CD4-positive, CD25-positive, alpha-beta regulatory T cell (primary cell): ENCODE measurements at places on chromosomes 1 and 21. TPM values are rescaled to one million over a fixed set of nuclear protein-coding genes. Genes with fewer than 3 reads are reported as not detected.

DNA sequence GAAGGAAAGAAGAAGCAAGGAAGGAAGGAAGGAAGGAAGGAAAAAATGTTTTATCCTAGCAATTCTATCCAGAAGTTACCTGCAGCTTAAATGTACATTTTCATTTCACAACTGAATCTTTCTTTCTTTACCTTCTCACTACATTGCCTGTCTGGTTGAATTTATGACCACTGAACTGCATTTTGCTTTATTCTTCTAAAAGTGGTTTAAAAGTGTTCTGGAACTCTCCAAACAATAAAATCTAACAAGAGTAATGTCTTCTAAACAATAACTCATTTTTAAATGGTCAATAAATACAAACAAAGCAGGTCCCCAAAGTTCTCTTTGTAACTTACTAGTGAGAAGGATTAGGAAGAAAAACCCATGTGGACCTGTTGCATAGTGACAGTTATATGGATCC, 587.5 kb upstream of the NEGR1 start:
- no peaks in the 10 kb centered on the region for H3K4me1 ChIP-seq
- no peak for DNase-seq
- H3K27ac ChIP-seq = no peak overlapping the region
- no peaks in the 10 kb centered on the region for H3K27me3 ChIP-seq

Gene NHLH1
- not detected for polyA plus RNA-seq

Gene GREM2
- polyA plus RNA-seq = not detected

DNA sequence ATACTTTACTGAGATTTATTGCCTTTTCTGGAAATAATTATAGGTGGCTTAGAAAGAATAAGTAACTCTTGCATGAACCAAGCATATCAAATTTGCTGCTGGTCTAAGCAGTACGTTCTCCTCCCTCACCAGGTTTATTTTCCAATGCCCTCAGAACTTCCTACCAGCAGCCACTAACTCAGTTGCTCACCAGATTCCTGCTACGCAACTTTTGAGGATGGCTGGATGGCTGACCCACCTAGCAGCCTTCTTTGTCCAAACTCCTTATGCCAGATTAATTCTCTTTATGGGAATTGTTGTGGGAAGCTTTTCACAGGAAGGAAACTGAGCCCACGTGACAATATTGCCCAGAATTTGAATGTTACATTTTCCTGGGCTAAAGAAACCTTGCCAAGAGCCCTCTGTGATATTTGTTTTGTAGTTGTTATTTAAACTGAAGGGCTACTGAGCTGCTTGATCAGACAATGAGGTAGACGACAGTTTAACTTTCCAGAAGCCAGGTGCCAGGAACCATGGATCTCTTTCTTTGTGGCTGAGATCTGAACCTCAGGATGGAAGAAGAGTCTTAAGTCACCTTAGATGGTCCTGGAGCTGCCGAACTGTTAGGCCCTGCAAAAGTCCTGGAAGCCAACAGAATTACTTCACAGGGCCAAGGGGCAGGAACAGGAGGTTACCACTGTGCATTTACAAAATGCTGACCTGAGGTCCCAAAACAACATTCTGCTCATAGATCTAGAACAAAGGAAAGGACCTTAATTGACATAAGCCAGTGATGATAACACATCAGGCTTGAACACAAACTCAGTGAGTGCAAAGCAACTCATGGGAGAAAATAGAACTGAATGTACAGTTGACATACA, 85.5 kb upstream of the ATP1A1 start:
- H3K4me3 ChIP-seq = no peak overlapping the region
- H3K27ac ChIP-seq = no peak overlapping the region
- DNase-seq = no peak
- peaks cover 5% of the 10 kb centered on the region for H3K27me3 ChIP-seq
- no peaks in the 10 kb centered on the region for H3K36me3 ChIP-seq
- H3K4me1 ChIP-seq = no peaks in the 10 kb centered on the region

GRCh38 chr1:8137481-8138244, 111.6 kb upstream of the ERRFI1 start:
- H3K27me3 ChIP-seq = peaks cover 1% of the 10 kb centered on the region
- H3K27ac ChIP-seq = no peak overlapping the region
- no peak for DNase-seq

- no peak for DNase-seq
- peaks cover 17% of the 10 kb centered on the region for H3K27me3 ChIP-seq
- H3K27ac ChIP-seq = no peak overlapping the region
- no peaks in the 10 kb centered on the region for H3K36me3 ChIP-seq
- no peak overlapping the region for H3K4me3 ChIP-seq
- no peaks in the 10 kb centered on the region for H3K4me1 ChIP-seq
Observed at GRCh38 chr1:165364568-165365133, 8.1 kb upstream of the LMX1A start.

DNA sequence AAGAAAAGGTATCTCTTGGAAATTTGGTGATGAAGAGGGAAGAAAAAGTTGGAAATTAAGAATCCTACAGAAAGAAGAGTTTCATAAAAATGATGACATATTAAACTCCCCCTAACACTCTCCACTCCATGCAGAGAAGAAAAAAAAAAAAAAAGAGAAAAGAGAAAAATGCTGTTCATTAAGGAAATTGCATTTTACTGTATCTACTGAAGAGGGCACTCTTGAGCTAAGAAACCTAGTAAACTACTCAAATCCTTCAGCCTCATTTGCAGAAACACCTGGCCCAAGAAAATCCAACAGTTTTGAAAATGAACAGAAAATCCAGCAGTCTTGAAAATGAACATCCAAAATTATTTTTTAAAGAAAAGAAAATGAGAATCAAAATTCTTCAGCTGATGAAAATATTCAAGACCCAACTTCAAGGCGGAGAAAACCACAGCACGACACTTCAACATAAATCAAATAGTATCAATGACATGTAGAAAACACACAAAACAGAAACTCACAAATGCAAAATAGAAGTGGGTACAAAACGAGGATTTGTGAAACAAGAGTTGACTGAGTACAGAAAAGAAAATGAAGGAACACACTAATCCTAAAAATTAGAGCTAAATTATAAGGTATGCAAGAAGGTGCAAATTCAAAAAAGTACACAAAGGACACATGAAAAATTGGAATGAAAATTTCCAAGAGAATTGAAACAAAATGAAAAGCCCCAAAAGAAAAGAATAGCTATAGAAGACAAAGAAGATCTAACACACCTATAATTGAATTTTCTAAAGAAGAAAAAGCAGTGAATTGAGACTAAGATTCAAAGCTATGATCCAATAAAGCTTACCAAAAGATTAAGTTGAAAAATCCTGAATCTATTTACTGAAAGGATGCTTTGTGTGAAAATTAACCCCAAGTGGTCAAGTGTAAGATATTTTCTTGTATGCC, 73.2 kb upstream of the DNAJC6 start:
- H3K27ac ChIP-seq = no peak overlapping the region
- DNase-seq = no peak
- H3K27me3 ChIP-seq = no peaks in the 10 kb centered on the region

DNA sequence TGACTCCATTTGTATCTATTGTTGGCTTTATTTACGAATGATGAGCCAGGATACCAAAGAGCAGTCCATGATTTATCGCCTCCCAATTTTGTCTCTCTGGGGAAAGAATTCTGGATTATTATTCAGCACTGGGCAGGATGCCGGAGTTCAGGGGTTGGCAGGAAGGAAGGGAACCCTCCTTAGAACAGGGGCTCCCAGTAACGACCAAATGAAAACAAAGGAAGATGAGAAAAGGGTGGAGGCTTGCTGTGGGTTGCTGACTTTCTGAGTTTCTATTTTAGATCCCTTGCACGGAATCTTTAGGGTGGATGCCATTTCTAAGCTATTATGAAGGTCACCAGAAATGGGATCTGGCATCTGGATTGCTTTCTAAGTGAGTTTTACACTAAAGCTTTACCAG, 231.2 kb upstream of the LYPLAL1 start:
- no peak overlapping the region for H3K27ac ChIP-seq
- DNase-seq = no peak
- H3K36me3 ChIP-seq = no peaks in the 10 kb centered on the region
- no peaks in the 10 kb centered on the region for H3K4me1 ChIP-seq
- no peak overlapping the region for H3K4me3 ChIP-seq

DNA sequence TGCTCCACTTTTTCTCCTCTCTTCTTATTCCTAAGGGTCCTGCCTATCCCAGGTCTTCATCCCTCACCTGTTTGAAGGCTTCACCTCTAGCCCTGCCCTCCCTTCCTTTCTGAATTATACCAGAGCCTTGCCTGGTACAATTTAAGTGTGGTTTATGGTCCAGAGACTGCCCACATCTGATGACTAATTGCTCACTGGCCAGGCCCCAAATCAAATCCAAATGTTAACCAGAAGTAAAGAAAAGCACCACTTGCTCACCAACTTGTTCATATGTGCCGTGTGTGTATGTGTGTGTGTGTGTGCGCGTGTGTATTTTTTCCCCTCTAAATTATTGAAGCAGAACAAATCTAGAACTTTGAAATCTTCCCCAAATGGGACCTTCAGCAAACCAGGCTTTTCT, 26.4 kb downstream of the MYOM3 start:
- H3K4me3 ChIP-seq = no peak overlapping the region
- DNase-seq = no peak
- H3K36me3 ChIP-seq = no peaks in the 10 kb centered on the region
- no peaks in the 10 kb centered on the region for H3K27me3 ChIP-seq
- H3K27ac ChIP-seq = no peak overlapping the region

Gene CA14
- polyA plus RNA-seq = 0.68 TPM

DNA sequence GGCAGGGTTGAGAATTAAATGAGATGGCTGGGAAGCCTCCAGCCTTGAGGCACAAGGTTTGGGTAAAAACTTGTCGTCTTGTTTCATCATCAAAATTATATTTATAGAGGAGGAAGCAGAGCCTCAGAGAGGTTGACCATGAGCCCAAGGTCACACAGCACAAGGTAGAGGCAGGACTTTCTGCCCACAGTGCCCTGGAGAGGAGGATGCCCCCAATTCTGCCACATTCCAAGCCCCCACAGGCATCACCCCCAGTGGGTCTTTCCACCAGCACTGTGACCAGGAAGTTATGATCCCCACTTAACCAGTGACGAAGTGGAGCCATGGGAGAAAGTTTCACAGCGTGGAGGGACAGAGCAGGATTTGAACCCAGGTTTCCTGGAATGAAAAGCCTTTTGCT, 400.0 kb downstream of the MATN1 start:
- H3K27ac ChIP-seq = no peak overlapping the region
- no peak for DNase-seq
- no peaks in the 10 kb centered on the region for H3K27me3 ChIP-seq
- no peaks in the 10 kb centered on the region for H3K36me3 ChIP-seq

GRCh38 chr1:175200678-175201521, 8.3 kb upstream of the KIAA0040 start:
- no peak overlapping the region for H3K27ac ChIP-seq
- H3K36me3 ChIP-seq = no peaks in the 10 kb centered on the region
- H3K4me1 ChIP-seq = peaks cover 6% of the 10 kb centered on the region

GRCh38 chr21:29526545-29526944, 227.8 kb downstream of the BACH1 start:
- no peaks in the 10 kb centered on the region for H3K4me1 ChIP-seq
- no peak for DNase-seq
- no peak overlapping the region for H3K27ac ChIP-seq
- no peaks in the 10 kb centered on the region for H3K27me3 ChIP-seq
- H3K4me3 ChIP-seq = no peak overlapping the region
- H3K36me3 ChIP-seq = peaks cover 6% of the 10 kb centered on the region

DNA sequence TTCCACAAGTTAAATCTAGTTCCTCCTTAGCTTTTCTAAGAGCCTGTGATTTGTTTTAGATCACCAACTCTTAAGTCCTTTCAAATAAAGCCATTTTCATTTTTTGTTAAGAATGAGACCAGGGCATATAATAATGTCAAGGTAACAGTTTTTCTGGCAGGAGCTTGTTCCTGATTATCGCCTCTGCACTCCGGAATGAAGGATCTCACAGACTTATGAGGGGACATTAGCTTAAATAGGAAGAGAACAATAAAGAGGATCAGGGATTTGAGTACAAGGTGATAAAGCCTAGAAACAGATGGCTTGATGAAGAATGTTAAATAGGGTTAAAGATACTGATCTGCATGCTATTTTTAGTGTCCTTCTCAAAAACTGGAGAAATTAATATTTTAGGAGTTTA, 13.6 kb upstream of the OTUD7B start:
- no peaks in the 10 kb centered on the region for H3K4me1 ChIP-seq
- no peaks in the 10 kb centered on the region for H3K36me3 ChIP-seq
- H3K4me3 ChIP-seq = no peak overlapping the region
- no peak for DNase-seq
- H3K27ac ChIP-seq = no peak overlapping the region

DNA sequence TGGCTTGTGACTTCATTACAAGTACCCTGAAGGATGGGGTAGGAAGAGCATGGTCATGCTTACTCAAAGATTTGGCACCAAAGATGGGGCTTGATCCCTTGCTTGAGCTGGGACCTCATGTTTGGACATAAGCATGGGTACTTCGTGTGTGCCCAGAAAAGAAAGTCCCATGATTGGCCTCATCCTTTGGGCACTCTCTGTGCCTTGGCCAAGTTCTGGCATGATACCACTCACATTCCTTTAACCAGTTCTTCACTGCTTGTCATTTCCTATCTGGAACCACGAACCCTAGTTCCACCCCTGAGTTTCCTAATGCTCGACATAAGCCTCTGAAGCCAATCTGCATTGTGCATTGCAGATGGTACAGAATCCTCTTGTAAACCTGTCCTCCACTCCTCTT, 107.0 kb downstream of the NAV1 start:
- no peak overlapping the region for H3K4me3 ChIP-seq
- H3K27ac ChIP-seq = no peak overlapping the region
- no peaks in the 10 kb centered on the region for H3K4me1 ChIP-seq
- DNase-seq = no peak
- H3K27me3 ChIP-seq = no peaks in the 10 kb centered on the region
- H3K36me3 ChIP-seq = no peaks in the 10 kb centered on the region

Gene CELA3B
- polyA plus RNA-seq = not detected

Gene RIMS3
- 1.4 TPM for polyA plus RNA-seq

GRCh38 chr1:209354840-209355165, 228.7 kb upstream of the CAMK1G start:
- DNase-seq = no peak
- no peaks in the 10 kb centered on the region for H3K4me1 ChIP-seq
- H3K27me3 ChIP-seq = no peaks in the 10 kb centered on the region
- H3K36me3 ChIP-seq = no peaks in the 10 kb centered on the region
- H3K4me3 ChIP-seq = no peak overlapping the region

Gene GBP5
- 201 TPM for polyA plus RNA-seq

GRCh38 chr1:94142583-94142982, 21.6 kb upstream of the ABCA4 start:
- no peak for DNase-seq
- H3K27me3 ChIP-seq = no peaks in the 10 kb centered on the region
- H3K27ac ChIP-seq = no peak overlapping the region
- no peaks in the 10 kb centered on the region for H3K36me3 ChIP-seq

Gene ARHGAP29
- polyA plus RNA-seq = not detected

GRCh38 chr1:201136355-201137023, 9.5 kb upstream of the ASCL5 start:
- DNase-seq = no peak
- no peak overlapping the region for H3K4me3 ChIP-seq
- H3K27ac ChIP-seq = no peak overlapping the region
- peaks cover 18% of the 10 kb centered on the region for H3K36me3 ChIP-seq

- no peak for DNase-seq
- H3K36me3 ChIP-seq = no peaks in the 10 kb centered on the region
- no peaks in the 10 kb centered on the region for H3K4me1 ChIP-seq
- H3K27ac ChIP-seq = no peak overlapping the region
- H3K27me3 ChIP-seq = no peaks in the 10 kb centered on the region
Observed at GRCh38 chr1:47759251-47759935, 237.8 kb downstream of the TRABD2B start.
